ENCODE measurements at places on chromosomes 1 and 21.
A peak's percentile ranks its signal among the peaks of the same experiment; 100 is the strongest.

- no peak for DNase-seq
Observed at GRCh38 chr1:183365676-183366075, 52.5 kb downstream of the NMNAT2 start.

GRCh38 chr1:23118957-23119792 lies 49.5 kb downstream of the LUZP1 start:
- peak; percentile 67 for DNase-seq

- no peak for DNase-seq
Observed at GRCh38 chr1:205268846-205269680, 41.3 kb downstream of the TMCC2 start.

- no peak for DNase-seq
Observed at GRCh38 chr1:184223216-184223615, 163.6 kb upstream of the C1orf21 start.

DNA sequence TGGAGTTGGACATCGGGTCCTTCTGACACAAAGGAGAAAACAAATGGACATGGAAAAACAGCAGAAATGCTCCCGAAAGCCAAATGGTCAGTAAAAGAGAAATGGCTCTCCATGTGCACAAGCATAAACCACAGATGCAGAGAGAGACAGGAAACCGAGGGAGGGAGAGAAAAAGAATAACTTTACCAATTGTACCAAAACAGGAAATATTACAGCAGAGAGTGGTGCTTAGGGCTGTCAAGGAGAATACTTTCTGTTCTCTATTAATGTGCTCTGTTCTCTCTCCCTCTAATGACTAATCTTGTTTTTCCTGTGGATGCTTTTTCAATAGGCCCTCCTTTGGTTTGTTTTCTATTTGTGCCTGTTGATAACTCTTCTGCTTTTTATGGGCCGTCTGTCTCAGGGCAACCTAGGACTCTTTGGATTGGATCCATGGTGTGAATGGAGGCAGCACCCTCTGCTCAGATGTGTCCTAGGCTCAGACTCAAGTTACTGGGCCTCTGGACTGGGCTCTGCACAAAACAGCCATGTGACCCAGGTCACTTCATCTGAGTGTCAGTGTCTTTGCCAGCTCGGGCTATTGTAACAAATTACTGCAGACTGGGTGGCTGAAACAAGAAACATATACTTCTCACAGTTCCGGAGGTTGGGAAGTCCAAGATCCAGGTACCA lies 663.0 kb downstream of the NPHP4 start:
- no peak for DNase-seq

- DNase-seq, result no peak
Observed at GRCh38 chr1:248388426-248388825, 12.9 kb downstream of the OR2T6 start.

GRCh38 chr1:214753236-214753852 lies 150.3 kb downstream of the CENPF start:
- no peak for DNase-seq

DNA sequence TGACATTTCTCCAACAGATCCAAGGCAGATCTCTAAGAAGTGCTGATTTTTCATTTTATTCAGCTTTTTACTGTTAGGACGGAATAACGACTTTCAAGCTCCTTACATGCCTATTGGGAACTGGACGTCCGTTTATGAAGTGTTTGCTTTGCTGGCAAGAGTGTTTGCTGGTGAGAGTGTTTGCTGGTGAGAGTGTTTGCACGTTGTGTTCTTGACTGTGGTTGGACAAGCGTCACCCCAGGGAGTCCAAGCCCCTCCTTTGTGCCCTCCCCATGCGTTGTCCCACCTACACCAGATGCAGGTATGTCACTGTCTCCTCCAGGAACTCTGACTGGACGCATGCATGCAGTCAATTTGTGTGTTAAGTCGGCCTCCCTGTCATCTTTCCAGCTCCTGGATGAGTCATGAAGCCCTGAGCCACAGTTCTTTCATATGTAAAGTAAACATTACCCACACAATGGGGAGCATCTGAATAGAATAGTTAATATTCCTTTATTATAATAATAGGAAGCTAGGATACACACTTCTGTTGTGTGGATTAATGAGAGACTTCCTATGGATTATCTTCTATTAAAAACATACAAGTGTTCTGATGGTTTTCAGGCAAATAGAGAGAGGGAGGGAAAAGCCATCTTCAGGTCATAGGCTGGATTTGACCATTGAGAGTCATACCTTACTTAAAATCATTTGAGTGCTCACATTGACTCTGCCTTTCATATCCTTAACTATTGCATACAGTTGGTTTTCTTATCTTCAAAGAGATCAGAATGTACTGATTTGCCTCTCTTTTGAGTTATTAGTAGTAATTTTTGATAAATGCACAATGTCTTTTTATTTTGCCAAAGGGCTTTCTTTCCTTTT lies 119.2 kb downstream of the GALNT2 start:
- DNase-seq, result no peak

- no peak for DNase-seq
Observed at GRCh38 chr1:161153176-161153575, 602 bp upstream of the UFC1 start.

- no peak for DNase-seq
Observed at GRCh38 chr1:200561856-200562214, 58.7 kb downstream of the KIF14 start.

- DNase-seq, result no peak
Observed at GRCh38 chr1:93164816-93165215, 15.4 kb downstream of the TMED5 start.

DNA sequence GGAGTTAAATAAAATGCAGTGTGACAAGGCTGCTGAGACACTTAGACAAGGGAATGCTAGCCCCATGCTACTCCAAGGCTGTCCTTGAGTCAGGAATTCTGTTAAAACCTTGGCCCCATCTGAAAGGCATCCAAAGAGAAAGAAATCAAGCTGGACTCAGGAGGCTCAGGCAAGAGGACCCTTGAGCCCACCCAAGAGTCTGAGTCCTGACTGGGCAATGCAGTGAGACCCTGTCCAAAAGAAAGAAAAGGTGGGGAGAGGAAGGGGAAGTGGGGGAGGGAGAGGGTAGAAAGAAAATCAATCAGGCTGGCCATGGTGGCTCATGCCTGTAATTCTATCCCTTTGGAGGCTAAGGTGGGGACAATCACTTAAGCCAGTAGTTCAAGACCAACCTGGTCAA lies 26.7 kb downstream of the CLSTN1 start:
- DNase-seq, result no peak

DNA sequence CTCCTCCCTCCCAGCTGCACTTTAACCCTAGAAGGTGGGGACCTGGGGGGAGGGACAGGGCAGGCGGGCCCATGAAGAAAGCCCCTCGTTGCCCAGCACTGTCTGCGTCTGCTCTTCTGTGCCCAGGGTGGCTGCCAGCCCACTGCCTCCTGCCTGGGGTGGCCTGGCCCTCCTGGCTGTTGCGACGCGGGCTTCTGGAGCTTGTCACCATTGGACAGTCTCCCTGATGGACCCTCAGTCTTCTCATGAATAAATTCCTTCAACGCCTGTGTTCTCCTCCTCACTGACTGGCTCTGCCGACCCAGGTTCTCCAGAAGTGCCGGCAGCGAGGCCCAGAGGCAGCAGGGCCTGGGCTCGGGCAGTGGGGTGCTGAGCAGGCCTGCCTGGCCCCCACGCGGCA lies 6.5 kb upstream of the HTR6 start:
- no peak for DNase-seq

DNA sequence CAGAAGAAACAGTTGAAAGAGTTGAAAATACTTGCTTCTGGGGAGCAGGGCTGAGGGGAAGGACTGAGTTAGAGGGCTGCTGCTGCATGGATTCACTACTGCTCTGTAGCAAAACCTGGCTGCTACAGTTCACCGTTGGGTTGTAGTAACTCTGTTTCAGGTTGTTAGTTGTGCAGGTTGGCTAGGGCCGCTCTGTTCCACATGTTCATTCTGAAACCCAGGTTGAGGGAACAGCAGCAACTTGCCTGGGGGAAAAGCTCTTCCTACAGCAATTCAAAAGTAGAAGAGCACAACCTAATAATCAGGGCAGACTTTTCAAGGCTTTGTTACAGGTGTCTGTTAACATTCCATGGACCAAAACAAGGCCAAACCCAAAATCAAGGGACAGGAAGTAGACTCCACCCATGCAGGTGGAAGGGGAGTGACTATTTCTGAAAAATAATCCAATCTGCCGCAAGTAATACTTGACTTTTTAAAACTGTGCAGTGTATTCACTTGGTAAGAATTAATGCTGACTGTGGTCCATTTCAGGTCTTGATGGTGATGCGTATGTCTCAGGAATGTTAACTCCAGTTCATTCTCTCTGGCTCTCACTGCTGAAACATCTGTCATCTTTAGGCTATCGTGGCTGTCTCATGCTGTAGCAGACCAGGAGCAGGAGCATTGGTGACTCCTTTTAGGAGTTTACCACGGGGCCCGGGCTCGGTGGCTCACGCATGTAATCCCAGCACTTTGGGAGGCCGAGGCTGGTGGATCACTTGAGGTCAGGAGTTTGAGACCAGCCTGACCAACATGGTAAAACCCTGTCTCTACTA lies 5.1 kb upstream of the PARK7 start:
- DNase-seq, result no peak

DNA sequence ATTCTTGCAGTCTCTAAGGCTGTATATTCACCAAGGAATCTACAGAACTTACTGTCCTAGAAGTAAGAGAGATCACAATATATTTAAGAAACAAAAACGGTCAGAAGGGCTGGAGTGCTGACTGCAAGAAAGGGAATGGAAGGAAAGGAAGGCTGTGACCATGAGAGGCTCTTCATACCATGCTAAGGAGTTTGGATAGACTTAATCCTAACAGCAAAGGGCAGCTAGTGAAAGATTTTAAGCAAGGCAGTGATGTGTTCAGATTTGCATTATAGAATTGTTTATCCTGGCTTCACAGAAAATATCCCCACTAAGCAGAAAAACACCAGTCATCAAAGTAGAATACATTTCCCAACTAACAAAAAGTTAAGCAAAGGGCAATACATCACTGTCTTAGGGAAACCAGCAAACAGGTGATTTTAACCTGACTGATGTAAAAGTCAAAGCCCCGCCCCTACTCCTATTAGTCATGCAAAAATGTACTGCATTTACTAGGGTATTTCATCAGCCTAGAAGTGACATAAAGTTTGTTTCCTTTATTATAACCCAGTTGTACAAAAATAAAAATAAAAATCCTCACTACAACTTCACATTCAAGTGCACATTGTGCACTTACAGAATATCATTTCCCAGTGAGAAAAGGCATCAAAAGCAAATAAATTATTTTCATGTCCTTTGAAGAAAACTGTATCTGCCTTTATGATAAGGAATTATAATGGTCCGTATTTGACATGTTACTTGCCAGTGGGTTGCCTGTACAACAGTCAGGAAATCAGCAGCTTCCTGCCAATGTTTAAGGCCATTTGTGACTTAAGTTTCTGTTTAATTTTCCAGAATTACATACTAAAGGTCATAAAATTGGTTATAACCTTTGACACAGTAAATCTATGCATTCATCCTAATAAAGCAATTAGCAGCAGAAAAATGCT lies 17.2 kb downstream of the JAK1 start:
- DNase-seq, result no peak

DNA sequence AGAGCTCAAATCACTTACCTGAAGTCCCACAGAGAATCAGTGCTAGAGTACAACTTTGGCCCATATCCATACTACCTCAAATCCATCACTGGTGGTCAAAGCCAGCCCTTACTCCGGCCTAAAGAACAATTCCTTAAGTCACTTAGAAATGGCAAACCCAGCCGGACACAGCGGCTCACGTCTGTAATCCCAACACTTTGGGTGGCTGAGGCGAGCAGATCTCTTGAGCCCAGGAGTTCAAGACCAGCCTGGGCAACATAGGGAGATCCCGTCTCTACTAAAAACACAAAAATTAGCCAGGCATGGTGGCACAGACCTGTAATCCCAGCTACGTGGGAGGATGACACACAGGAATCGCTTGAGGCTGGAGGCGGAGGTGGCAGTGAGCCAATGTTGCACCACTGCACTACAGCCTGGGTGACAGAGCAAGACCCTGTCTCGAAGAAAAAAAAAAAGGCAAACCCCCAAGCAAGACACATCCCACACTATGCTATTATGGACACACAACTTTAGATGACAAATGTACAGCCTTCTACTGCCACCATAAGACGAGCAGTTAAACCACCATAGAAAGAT lies 24.0 kb downstream of the NPHP4 start:
- DNase-seq, result no peak

DNA sequence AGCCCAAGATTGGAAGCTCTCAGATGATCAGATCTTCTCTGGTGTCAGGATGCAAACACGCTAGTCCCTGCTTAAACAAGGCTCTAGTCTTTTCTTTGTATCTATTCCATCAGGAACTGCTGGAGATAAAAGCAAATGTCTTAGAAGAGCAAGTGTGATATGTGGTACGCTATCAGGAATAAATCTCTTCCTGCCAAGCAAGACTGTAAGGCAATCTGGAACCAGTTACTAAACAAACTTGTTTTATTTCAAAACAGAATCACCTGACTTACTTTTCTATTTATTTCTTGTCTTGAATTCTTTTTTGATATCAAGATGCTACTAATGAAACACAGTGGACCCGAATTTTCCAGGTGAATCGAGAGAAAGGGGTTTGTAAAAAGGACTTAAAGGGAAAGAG lies 139.9 kb upstream of the ZNF644 start:
- no peak for DNase-seq

Data from CD4-positive, alpha-beta T cell treated with Interferon gamma for 1 hour (primary cell).